H9 (cell line): ENCODE measurements at places on chromosomes 3 and 15. TPM values are rescaled to one million over a fixed set of nuclear protein-coding genes. Genes with fewer than 3 reads are reported as not detected.

Gene STAC
- 2.9 and 3.0 TPM in 2 replicates for total RNA-seq

GRCh38 chr3:31170932-31171670 is 276.6 kb upstream of the GADL1 start:
- DNase-seq, result no peak

GRCh38 chr3:21979706-21980105 is 228.7 kb upstream of the ZNF385D start:
- no peak for DNase-seq

DNA sequence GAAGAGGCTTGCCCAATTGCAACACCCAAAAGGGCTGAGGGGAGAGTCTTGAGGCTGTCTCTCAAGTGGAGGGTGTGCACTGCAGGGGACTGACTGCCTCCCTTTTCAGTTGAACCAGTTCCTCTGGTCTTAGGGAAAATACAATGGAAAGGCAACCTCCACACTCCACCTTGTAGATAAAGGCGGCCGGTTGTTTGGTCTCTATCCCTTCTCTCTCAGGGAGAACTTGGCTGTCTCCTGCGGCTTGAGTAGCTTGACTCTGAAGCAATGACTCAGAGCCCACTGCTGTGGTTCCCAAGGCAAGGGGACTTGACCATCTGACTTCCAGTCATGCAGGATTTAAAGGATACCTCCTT is 143.2 kb upstream of the UMPS start:
- DNase-seq, result peak; percentile 40

Gene AGBL1
- total RNA-seq, result not detected in 2 replicates

- peak; percentile 21 for DNase-seq
These were observed 53.0 kb upstream of the FGD5 start for GRCh38 chr3:14765576-14766427.

- peak; percentile 63 for DNase-seq
These were observed 210.2 kb downstream of the ADAMTS17 start for GRCh38 chr15:100131321-100132224.

DNA sequence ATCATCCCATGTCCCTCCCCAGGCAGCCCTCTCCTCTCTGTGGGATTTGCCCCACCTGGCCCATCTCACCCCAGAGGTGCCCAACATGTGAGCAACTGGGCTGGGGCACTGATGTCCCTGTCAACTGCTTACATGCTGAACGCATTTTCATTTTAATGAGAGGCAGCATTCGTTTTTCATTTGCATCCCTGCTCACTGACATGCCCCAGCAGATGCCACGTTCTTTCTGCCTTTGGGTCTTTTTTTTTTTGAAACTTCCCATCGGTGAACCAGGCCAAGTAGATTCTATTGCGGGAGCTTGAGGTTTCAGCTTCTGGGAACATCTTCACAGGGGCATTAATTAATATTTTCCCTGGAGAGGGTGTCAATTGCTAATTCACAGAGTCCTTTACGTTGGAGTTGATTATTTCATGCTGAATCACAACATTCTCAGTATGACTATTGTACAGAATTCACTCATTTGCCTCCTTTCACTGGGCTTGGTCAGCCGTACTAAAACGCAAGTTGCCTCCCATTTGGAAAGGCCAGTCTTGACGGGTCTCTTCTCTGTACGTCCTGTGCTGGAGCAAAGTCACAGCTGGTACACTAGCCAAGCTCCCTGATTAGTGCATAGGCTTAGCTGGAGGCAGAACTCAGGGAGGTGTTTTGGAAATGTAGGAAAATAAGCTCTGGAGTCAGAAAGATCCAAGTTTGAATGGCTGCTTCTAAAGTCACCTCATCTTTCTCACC is 69.8 kb downstream of the CHRNA7 start:
- no peak for DNase-seq

DNA sequence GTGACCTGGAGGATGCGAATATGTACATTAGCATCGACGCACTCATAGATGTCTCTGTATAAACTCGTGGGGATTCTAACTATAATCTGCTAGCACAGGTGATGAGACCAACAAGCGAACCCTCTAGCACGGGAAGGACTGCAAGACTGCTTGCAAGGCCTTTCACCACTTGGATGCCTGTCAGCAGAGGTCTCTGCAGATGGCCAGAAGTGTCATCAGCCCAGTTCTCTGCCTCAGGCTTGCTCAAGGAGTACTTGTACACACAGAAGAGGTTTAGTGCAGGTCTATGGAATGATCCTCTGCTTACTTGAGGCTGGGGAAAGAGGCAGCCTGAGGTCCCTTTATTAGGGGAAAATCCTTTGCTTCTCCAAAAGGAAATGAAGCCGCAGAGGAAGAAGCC is 48.1 kb downstream of the EDEM1 start:
- no peak for DNase-seq

Gene NSUN3
- total RNA-seq, result 7.4 and 9.4 TPM in 2 replicates

DNA sequence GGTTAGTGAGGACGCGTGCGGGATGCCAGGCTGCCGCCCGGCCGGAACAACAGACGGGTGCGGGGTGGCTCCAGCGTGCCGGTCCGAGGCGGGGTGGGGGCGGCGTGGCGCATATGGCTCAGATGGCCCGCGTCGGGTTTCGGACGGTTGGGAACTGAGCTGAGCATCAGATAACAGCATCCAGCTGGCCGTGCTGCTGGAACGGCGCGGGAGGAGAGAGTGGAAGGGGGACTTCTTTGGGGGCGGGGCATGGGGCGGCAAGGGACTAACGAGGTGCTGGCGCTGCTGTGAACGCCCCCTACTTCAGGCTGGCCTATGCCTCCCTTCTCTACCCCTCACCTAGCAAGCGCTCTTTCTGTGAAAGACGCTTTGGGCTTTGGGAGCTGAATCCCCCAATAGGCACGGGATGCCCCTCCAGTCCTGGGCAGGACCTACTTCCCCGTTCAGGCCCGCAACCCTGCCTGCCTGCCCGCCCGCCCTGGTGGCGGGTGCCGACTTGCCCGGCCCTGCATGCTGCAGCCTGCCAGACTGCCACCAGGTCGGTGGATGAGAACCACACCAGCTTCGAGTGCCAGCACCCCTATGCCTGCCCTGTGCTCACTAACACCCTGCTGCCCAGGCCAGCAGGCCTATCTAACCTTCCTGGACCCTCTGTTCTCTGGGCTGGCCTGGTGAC is 542 bp downstream of the INKA1 start:
- peak; percentile 74 for DNase-seq

Gene EDC3
- total RNA-seq, result 56.6 and 60.5 TPM in 2 replicates

Gene FBXO22
- total RNA-seq, result 59.2 and 59.9 TPM in 2 replicates

Gene KLHL6
- total RNA-seq, result not detected in 2 replicates

Gene RASL12
- total RNA-seq, result 7.5 and 7.7 TPM in 2 replicates

Gene CYP1A1
- total RNA-seq, result 0.33 TPM in 1 of 2 replicates, not detected in the other

Gene BSN
- 1.9 and 2.4 TPM in 2 replicates for total RNA-seq

Gene ATP10A
- 3.9 and 4.4 TPM in 2 replicates for total RNA-seq

Gene LIPC
- not detected in 2 replicates for total RNA-seq

Gene MUSTN1
- 0.55 and 0.72 TPM in 2 replicates for total RNA-seq

Gene NEK4
- total RNA-seq, result 35.2 and 36.0 TPM in 2 replicates

Gene PARP6
- 54.4 and 54.5 TPM in 2 replicates for total RNA-seq

- no peak for DNase-seq
These were observed 354.6 kb upstream of the ROPN1 start for GRCh38 chr3:124346487-124346886.

DNA sequence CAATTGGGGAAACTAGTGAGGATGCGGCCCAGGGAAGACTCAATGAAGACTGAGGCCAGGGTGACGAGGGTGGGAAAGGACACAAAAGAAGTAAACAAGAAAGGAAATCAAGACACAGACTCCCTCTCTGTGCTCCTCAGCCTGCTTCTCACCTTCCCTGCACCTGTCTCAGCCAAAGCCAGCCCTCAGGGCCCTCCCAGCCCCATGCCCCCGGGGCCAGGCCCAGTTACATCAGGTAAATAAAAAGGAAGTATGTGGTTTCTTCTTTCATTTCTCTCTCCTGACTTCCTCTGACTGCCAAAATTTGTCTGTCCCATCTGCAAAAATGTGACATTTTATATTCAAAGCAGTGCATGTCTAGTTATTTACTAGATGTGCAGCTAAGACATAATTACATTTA is 328.0 kb downstream of the UACA start:
- no peak for DNase-seq

Gene PLSCR5
- not detected in 2 replicates for total RNA-seq

- DNase-seq, result no peak
These were observed 2.1 kb downstream of the SH3GL3 start for GRCh38 chr15:83449250-83449671.

- DNase-seq, result no peak
These were observed 332.4 kb downstream of the ARPP21 start for GRCh38 chr3:35971686-35972085.

DNA sequence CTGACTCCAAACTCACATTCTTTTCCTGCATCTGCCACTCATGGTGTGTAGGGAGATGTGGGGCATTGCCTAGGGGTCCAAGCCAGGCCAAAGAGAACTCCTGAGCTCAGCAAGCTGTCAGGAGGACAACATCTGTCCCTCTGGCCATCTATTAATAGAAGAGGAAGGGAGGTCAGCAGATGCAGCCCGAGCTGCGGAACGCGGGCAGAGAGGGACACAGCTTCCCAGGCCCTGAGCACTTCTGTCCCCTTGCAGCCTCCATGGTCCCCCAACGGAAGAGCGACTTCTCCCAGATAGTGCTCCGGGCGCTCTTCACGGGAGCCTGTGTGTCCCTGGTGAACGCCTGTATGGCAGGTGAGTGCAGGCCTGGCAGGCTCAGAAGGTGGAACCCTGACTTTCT is 37.3 kb upstream of the PDE8A start:
- DNase-seq, result no peak

- DNase-seq, result no peak
These were observed 11.0 kb downstream of the CTDSPL2 start for GRCh38 chr15:44438402-44438801.

DNA sequence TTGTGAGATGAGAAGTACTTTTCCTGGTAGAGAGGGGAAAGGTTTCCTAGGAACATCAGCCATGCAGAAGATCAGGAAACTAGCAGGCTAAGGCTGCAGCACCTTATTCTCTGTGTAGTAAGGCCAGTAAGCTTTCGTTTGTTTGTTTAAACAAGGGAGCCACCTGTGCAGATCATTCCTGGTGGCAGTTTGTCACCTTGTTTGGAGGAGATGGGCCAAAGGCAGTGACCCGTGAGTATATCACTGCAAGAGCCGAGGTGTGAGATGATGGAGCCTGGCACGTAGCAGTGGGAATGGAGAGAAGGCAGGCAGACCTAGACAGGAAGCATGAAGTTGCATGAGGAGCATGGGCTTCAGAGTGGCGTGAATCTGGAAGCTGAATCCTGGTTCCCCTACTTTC is 19.6 kb downstream of the ATG7 start:
- DNase-seq, result no peak

Gene CHRNA5
- 16.5 and 21.6 TPM in 2 replicates for total RNA-seq

DNA sequence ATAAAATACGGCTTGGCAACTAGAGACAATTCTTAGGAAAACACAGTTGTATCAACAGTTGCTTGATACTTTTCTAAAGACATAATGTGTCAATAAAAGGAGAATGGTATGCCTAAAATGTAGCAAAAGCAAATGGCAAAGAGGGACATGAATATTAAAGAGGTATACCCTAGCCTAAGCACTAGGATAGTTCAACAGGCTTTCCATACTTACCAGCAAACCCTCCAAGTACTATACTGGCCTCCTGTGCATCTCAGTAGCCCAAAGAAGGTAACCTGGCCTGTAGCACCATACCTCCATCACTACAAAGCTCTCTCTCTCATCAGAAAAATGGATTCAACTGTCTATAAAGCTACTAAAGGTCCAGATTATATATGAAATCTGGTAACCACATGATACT is 7.5 kb downstream of the SETD2 start:
- DNase-seq, result no peak

Gene CACNA2D2
- total RNA-seq, result 27.7 and 28.1 TPM in 2 replicates

Gene USP19
- total RNA-seq, result 66.3 and 68.9 TPM in 2 replicates

DNA sequence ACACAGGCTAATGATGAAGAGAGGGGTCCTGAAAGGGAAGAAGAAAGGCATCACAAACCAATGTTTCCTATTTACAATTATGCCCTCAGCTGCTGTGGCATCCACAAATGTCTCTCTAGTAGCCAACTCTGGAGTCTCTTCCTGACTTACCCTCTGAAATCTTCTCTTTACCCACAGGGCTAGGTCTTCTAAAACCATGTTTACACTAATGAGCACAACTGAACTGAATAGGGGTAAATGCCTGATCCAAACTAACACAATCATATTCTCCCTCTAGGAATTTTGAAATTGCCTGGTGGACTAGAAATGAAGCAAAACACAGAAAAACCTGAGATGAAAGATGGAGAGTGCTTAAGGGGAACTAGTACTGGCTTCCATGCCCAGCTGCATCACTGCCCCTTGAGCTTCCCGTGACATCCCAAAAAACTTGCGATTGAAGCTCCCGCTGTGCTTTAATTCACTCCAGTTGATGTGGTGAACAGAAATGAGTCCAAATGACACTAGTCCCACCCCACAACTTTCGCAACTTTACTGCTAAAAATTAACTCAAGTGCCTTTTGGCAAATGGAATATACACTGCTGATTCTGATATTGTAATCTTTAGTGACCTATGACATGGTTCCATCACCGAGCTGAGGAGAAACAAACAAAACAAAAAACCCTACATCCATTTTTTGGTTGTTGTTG is 32.8 kb downstream of the CFAP20DC start:
- no peak for DNase-seq

DNA sequence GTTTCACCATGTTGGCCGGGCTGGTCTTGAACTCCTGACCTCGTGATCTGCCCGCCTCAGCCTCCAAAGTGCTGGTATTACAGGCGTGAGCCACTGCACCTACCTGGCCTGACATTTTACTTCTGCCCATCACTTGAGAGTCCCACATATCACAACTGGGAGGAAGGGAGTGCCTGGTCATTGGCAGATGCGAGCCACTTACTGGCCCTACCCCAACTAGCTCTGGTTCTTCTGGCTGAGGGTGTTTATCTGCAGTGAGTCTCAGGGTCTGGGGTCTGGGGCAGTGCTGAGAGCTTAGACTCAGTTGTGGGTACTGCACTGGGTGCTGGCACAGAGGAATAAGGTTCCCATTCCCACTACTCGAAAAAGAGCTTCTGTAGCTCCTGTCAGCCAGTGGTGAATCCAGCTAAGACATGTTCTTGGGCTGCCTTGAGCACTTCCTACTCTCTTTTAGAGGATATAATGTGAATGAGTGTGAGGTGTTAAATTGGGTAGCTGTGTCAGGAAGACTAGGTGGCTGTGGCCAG is 30.2 kb downstream of the DAG1 start:
- DNase-seq, result no peak

Gene QTRT2
- 78.1 and 84.1 TPM in 2 replicates for total RNA-seq

DNA sequence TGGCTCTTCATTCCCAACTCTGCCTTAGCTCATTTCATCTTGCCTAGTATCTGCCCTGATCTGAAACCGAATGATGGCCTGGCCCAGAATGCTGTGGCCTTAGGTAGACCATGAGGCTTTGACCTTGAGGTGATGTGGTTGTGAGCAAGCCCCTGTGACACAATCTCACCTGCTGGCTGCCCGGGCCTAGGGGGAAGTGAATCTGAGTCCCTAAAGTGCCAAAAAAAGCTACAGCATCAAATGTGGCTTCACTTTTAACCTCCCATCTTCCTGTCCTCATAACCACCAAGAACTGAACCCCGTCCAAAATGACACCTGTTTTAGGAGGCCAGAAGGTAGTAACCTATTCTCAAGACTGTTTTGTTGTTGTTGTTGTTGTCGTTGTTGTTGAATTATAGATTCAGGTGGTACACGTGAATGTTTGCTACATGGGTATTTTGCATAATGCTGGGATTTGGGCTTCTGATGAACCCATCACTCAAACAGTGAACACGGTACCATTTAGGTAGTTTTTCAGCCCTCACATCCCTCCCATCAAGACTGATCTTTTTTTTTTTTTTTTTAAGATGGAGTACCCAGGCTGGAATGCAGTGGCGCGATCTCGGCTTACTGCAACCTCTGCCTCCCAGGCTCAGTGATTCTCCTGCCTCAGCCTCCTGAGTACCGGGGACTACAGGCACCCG is 54.6 kb downstream of the MCCC1 start:
- no peak for DNase-seq
